ENCODE measurements at places on chromosomes 12 and 14. TPM values are rescaled to one million over a fixed set of nuclear protein-coding genes. Genes with fewer than 3 reads are reported as not detected.

DNA sequence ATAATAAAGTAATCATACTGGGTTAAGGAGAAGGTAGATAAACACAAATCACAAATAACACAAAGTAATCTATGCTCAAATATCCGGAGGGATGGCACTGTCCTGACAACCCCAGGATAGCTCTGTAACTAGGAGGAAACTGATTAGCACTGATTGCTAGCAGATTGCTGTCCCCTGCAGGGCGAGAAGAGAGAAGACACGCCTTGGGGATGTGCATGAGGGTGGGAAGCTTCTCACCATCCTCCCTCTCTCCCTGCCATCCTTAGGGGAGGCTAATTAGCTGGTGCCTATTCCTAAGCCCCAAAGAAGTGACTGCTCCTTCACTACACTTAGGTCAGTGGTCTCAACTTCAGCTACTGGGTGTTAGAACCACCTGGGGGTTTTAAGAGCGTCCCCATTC is 27.0 kb upstream of the TMEM260 start:
- DNase-seq = peak; percentile 51
- no peaks in the 10 kb centered on the region for H3K36me3 ChIP-seq
- no peaks in the 10 kb centered on the region for H3K27me3 ChIP-seq
- H3K4me3 ChIP-seq = no peak overlapping the region
- H3K27ac ChIP-seq = no peak overlapping the region
- no peaks in the 10 kb centered on the region for H3K4me1 ChIP-seq

DNA sequence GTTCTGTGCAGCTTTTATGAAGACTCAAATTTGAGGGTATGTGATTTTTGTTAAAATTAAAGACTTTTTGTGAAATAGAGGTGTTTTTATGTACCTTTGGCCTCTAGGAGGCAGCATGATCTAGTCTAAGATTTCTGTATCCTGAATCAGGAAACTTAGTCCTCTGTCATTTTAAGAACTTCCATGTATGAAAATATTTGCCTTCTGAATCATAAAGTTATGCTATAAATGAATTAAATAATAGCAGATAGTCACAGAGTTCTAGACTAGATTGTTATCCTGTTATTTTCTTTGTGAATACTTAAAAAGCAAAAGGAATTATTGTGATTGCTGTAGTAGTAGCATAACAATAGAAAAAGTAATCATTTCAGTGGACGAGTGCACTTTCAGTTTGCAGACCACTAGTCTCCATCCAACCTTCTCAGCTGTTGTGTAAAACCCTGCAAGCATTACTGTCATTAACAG is 56.3 kb downstream of the FGD4 start:
- H3K27ac ChIP-seq = no peak overlapping the region
- DNase-seq = no peak
- no peaks in the 10 kb centered on the region for H3K27me3 ChIP-seq
- peaks cover 8% of the 10 kb centered on the region for H3K4me1 ChIP-seq

The HOXC6 gene
- total RNA-seq = not detected

DNA sequence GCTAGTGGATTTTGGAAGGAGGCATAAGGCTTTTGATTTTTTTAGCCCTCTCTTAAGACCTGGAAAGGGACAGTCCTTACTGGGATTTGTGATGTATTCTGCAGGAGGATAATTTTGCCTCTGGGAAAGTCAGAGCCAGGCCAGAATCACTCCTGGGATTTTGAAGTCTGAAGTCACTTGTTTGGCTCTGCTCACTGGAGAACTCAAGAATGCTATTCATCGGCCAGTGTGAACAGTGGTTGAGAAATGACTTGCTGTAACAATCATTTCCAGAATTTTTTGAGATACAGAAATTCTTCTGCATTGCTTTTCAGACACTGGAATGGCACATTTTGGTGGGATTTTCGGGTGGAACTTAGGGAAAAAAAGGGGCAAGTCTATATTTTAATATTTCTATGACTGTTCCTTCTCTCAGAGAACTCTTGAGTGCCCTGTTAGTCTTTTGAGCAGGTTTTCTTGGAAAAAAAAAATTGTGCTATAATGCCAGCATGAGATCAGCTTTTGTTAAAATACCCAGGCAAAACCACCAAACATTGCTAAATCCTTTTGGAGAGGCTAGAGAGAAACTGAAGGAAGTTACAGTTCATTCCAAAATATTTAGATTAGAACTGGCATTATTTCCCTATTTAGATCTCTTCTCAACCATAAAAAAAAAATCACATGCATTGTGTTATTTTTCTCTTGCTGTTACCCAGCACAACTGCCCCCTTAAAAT is 26.1 kb upstream of the BHLHE41 start:
- DNase-seq = no peak
- no peak overlapping the region for H3K4me3 ChIP-seq
- H3K27ac ChIP-seq = no peak overlapping the region
- H3K4me1 ChIP-seq = no peaks in the 10 kb centered on the region
- no peaks in the 10 kb centered on the region for H3K36me3 ChIP-seq

The ALG10B gene
- total RNA-seq = 6.8 TPM

The EVL gene
- total RNA-seq = 55.1 TPM

- H3K36me3 ChIP-seq = peaks cover 2% of the 10 kb centered on the region
- H3K27me3 ChIP-seq = no peaks in the 10 kb centered on the region
- no peaks in the 10 kb centered on the region for H3K4me1 ChIP-seq
- DNase-seq = no peak
- no peak overlapping the region for H3K27ac ChIP-seq
These were observed 95.9 kb upstream of the DDHD1 start for GRCh38 chr14:53249059-53249458.

The HVCN1 gene
- 5.5 TPM for total RNA-seq

GRCh38 chr12:100656141-100656540 is 82.7 kb downstream of the GAS2L3 start:
- DNase-seq = no peak
- H3K27ac ChIP-seq = no peak overlapping the region
- no peaks in the 10 kb centered on the region for H3K27me3 ChIP-seq
- H3K4me3 ChIP-seq = no peak overlapping the region
- H3K36me3 ChIP-seq = no peaks in the 10 kb centered on the region

DNA sequence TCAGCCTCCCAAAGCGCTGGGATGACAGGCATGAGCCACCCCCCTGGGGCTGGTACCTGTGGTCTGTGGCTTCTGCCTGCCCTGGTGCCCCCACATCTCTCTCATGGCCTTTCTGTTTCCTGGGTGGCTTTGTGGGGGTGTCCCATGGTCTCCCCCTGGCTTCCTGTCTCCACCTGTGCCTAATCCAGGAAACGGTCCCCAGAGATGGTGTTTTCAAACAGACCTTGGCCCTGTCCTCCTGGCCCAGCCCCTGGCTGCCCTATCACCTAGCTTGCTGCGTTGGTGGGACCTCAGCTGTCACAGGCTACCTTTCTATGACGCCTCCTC is 18.1 kb downstream of the MEG3 start:
- H3K36me3 ChIP-seq = no peaks in the 10 kb centered on the region
- DNase-seq = no peak
- H3K4me1 ChIP-seq = peaks cover 5% of the 10 kb centered on the region
- no peak overlapping the region for H3K27ac ChIP-seq
- H3K27me3 ChIP-seq = no peaks in the 10 kb centered on the region
- H3K4me3 ChIP-seq = no peak overlapping the region

The GALNT8 gene
- 5.4 TPM for total RNA-seq

GRCh38 chr12:49646871-49647654 is 23.7 kb downstream of the PRPF40B start:
- no peak for DNase-seq
- peaks cover 78% of the 10 kb centered on the region for H3K36me3 ChIP-seq
- no peaks in the 10 kb centered on the region for H3K27me3 ChIP-seq
- H3K4me3 ChIP-seq = no peak overlapping the region
- no peaks in the 10 kb centered on the region for H3K4me1 ChIP-seq

Measured in H9 (cell line).